ENCODE measurements at places on chromosomes 2 and 18.

GRCh38 chr2:142320067-142320466, 189.3 kb upstream of the LRP1B start:
- no peak for DNase-seq

GRCh38 chr2:98607741-98608115, 584 bp downstream of the COA5 start:
- no peak for DNase-seq

DNA sequence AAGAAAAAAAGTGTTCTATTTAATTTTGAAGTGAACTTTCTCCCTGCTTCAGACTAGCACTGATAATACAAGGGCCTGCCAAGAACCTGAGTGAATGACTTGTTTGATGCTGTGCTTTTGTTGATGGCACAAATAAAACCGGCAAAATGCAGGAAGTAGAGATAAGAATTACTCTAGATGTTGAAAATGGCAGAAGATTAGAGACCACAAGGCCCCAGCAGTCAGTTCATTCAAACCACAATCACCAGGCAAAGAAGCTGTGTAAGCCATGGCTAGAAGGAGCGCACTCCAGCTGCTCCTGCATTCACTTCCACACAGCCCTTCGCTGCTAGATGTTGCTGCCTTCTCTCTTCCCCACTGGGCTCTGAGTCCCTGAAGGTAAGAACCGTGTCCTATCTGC, 297.1 kb downstream of the AGPS start:
- DNase-seq: no peak

DNA sequence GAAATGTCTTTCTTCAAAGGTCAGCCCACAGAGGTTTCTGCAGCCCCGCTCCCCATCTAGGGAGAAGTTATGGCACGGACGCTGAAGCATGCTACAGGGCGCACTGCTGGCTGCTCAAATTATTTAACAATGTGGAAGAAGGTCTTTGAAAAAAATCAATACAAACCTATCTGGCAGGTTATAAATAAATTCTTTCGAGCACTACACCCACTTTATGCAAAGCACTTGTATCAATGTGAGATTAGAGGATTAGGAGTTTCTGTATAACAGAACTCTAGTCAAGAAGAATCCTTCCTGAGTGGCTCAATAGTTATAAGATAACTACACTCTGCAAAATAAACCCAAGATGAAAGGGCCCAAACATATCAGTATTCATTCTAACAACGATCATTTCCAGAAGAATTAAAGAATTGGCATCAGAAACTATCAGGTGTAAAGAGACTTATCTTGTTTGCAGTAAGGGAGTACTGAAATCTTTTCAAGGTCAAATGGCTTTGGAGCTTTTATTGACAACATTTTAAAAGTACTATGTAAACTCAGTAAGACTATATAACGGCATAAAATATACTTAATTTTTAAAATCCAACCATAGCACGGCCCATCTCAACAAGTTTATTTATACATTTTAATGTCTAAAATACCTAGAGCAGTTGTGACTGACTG, 103.0 kb upstream of the DNMT3A start:
- no peak for DNase-seq

DNA sequence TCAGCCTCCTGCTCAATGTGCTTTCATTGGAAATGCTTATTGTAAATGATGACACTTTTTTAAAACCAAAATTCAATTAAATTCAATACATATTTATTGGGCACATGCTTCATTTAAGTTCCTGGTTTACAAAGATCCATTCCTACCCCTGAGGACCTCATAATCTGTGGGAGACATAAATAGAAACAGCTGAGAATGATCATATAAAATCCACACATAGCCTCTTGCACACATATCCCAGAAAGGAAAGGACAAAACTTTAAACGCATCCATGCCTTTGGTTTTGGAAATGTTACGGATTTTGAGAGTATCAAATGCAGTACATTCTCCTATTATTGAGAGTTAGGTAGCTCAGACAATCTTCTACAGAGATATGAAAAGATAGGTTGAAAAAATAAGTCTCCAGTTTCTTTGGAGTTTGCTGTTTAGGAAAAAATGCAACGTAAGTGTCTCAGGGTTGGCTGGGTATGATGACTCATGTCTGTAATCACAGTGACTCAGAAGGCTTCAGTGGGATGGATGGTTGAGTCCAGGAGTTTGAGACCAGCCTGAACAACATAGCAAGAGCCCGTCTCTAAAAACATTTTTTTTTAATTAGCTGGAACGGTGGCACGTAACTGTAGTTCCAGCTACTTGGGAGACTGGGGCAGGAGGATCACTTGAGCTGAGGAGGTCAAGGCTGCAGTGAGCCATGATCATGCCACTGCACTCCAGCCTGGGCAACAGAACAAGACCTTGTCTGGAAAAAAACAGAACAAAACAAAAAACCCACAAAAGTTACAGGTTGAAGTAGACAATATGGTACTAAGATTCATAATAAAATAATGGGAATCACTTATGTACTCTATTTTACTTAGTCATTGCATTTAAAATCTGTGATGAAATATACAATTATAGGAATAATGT, 3.9 kb upstream of the PRELID3A start:
- no peak for DNase-seq

DNA sequence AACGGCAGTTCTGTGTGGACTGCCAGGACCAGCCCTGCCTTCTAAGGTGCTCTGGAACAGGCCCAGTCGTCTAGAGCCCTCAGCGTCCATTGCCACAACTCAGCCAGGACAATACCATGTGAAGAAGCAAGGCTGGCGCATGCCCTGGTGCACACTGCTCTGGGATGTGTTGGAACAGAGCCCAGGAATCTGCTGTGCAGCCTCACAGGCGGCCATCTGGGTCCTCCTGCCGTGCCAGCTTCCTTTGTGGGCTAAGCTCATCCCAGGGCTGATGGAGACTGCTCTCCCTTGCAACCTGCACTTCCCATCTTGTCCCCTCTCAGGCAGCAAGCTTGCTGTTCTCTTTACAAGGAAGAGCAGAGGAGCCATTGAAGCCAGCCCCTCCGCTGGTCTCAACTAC, 246.4 kb upstream of the PXDN start:
- peak; percentile 60 for DNase-seq

GRCh38 chr2:216770717-216771116, 75.4 kb upstream of the IGFBP5 start:
- no peak for DNase-seq

- no peak for DNase-seq
Measured at GRCh38 chr2:178913049-178913441, 105.8 kb upstream of the TTN start.

DNA sequence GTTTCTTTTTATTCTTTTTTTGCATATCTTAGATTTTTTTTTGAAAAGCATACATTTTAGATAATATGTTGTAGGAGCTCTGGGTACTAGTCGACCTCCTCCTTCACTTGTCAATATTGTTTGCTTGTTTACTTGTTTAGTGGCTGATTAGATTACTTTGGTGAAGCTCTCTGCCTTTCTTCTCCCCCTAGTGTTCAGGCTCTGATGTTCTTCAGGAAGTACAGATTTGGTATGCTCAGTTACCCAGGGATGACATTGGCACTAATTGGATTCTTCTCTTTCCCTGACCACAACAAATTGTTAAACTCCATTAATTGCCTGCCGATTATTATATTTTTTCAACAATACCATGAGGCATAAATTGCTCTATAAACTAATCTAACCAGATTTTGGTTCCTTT, 491.2 kb downstream of the SUCLG1 start:
- no peak for DNase-seq

GRCh38 chr2:102236132-102236531, 49.3 kb downstream of the IL1RL2 start:
- no peak for DNase-seq

DNA sequence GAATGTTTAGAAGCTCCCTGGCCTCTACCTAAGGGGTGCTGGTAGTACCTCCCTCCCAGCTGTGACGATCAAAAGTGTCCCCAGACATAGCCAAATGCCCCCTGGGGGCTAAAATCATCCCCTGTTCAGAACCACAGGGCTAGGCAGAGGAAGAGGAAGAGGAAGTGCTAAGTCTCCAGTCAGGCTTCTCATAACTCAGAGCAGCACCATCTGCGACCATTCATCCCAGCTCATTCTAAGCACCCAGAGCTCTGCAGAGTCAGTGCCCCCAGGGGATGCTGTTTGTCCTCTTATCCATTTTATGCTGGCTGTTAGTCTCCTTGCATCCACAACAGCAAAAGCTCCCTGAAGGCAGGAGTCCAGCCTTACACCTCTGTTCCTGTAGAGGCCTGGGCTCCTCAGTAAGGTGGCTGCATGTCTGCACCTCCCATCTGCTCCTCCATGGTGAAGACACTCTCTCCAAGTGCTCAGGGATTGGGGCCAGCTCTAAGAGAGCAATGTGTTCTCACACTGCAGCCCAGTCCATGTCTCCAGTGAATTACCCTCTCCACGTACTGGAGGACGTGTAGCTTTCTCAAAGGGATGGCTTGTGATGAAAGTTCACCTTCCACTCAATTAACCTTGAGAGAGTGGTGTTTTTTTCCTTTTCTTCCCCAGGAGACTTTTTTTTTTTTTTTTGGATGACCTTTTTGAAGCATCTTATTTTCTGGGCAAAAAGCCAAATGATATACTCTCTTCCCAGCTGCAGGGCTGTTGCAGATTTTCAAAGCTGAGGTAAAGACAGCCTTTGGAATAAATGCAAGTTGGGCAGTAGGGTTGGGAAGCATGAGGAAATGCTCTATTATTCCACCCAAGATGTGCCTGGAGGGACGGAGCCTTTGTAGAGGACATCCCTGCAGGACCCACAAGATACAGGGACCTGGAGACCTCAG, 158.9 kb upstream of the SLC14A2 start:
- no peak for DNase-seq

DNA sequence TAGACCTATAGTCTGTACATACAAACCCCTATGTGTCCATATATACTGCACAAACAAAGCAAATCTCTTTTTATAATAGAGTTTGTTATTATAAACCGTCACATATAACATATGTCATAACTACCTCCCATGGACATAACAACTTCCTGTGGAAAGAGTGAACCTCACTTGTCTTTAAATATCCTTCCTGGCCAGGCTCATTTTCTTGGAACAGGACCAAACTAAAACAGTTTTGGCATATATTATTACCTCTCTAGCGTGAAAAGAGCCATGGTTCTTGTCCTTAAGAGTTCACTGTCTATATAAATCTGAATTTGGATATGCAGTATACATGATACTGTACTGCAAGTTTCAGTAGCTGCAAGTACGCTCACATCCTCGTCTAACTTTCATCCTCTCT, 28.3 kb upstream of the DNAJC27 start:
- no peak for DNase-seq

DNA sequence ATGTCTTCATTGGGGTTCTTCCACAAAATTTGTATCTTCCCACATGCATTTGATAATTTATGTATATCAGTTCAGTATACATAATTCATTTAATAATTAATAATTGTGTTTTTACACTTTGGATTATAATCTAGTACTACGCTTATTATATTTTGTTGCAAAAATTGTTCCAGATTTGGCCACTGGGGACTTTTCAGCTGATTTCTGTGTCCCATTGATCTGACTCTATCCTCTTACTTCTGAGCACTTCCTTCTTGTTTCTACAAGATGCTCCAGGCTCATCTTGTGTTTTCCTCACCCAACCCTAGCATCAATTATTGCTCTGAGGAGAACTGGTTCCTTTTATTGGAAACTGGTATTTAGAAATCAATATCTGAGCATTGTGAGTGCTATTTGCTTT, 215.3 kb upstream of the CDH19 start:
- no peak for DNase-seq

DNA sequence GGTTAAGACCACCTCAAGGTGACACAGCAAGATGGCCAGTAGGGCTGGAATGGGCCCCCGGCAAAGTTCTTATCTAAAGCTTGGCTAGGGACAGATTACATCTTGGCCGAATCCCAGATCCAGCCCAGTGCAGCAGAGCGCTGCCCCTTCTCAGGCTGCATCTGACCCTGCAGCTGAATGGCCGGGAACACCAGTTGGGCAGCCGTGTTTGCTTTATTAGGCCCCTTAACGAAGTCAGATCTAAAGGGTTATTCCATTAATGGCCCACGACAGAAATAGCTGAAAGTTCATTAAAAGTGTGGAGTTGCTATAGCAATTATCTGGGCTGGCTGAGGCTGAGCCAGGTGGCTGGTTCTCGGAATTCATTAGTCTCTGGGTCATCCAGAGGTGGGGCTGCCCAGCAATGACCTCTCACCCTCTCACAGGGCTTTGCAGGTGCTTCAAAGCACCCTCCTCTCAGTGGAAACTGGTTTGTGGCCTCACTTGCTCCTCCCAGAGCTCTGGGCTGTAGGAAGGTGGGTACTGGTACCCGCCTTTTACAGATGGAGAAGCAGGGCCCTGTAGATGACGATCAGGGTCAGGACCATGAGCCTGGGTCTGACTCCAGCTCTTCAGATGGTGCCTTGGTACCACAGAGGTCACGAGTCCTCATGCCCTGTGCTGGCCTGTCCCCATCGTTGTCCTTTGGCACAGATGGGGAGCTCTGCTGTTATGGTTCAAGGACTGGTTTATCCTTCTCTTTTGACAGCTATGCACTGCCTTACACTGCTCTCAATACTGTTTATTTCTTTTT, 68.8 kb downstream of the EMX1 start:
- DNase-seq: no peak

DNA sequence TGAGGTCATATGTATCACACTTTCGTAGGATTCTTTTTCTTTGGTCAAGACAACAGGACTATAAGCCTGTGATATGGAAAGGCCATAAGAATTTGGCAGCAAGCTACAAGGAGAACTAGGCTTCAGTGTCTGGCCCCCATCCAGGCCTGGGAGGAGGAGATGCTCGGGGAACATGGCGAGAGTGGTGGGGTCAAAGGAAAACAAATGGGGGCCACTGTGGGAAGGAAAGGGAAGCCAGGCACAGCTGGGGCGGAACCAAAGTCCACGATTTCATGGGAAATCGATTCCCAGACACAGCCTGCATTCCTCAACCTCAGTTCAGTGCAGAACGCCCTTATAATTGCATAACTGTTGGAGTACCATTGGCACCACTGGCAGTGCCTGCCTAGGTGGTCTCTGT, 58.2 kb downstream of the MBP start:
- no peak for DNase-seq

GRCh38 chr2:102506743-102507142, 33.7 kb downstream of the SLC9A4 start:
- DNase-seq: no peak

DNA sequence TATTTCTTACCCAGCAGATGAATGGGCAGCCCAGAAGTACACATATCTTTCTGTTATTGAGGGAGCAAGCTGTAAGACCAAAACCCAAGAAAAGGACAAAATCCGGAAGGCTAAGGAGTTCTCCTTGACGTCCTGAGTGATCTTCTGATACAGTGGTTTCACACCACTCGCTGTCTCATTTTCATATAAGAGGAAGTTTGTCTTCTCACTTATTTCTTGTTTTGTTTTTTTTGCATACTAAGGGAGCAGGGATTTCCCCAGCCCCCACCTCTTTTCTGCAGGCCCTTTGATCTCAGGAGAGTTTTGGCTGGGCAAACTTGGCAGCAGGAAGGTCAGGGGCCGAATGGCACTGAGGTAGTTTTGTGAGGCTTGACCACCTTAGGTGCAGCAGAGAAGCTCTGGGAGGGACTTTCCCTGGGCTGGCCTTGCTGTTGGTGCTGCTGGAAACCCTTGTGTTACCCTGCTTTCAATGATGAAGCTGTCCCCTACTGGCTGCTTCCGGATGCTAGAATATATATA, 13.3 kb downstream of the CHRNA1 start:
- no peak for DNase-seq

Measured in KG1 (cell line).